Daoy (cell line): ENCODE measurements at places on chromosomes 11 and 22. TPM values are rescaled to one million over a fixed set of nuclear protein-coding genes. Genes with fewer than 3 reads are reported as not detected.
A peak's percentile ranks its signal among the peaks of the same experiment; 100 is the strongest.

- DNase-seq = no peak
These were observed 12.9 kb downstream of the RNF141 start for GRCh38 chr11:10528121-10528520.

DNA sequence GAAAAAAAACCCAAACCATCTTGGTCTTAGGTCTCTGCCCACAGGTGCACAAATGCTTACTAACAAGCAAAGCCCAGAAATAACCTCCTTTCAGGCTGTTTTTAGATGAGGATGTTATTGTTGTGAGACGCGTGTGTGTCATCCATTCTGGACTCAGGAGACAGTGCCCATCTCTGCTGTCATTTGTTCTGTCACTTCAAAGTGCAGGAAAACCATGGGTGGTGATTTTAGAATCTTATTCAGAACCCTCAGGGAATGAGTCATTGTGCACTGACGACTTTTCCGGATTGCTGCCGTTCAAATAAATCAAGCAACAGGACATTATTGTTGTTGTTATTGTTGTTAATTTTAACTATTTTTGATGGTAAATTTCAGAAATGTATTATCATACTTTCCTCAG is 110.3 kb downstream of the LRRC32 start:
- DNase-seq = peak; percentile 40

- DNase-seq = no peak
These were observed 780.6 kb downstream of the OPCML start for GRCh38 chr11:132751516-132752250.

DNA sequence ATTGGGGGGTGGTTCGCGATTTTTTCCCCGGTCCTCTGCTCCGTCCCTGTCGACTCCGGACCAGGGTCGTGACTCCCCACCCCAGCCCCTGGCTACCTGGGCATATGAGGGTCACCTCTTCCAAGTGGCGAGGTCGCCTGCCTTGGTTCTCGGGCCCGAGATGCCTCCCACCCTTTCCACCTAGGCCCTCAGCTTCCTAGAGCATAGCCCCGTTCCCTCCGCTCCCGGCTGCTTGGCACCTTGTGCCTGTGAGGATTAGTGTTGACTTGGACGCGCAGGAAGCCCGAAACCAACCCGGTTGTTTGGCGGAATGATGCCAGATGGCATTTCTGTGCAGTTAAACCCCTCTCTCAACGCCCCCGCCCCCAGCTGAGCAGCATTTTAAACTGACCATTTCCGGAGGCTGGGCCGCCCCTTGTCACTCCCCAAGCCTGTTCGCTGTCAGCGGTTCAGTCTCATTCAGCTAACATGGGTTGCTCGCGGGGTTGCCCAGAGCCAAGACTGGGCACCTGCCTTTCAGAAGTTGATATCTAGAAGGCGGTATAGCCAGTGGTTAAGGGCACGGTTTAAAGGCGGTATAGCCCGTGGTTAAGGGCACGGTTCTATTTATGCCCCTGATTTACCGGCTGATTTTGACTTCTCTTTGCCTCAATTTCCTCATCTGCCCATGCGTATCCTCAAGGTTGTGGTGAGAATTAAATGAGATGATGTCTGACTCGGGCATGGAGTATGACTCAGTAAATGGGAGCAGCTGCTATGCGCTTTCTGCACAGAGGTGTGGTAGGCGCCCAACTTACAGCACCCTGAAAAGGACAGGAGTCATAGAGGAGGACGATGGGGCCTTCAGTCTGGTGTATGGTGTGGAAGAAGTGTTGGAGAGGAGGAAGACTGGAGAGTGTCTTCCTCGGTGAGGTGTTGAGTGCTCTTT is 639 bp downstream of the INCENP start:
- DNase-seq = peak; percentile 60

GRCh38 chr11:119615882-119616196 is 113.2 kb downstream of the NECTIN1 start:
- DNase-seq = no peak

Gene MISFA
- 0.63 and 6.4 TPM in 2 replicates for total RNA-seq

- DNase-seq = no peak
These were observed 85.7 kb downstream of the AMOTL1 start for GRCh38 chr11:94853836-94854235.

Gene OR52I2
- not detected in 2 replicates for total RNA-seq

- DNase-seq = peak; percentile 64
These were observed 2.0 kb upstream of the CASTOR1 start for GRCh38 chr22:30291058-30291892.

Gene CASP1
- 6.2 and 9.3 TPM in 2 replicates for total RNA-seq

Gene ANKRD42
- 6.7 and 7.1 TPM in 2 replicates for total RNA-seq

Gene SCGB1C1
- total RNA-seq = not detected in 2 replicates

Gene APOBEC3C
- total RNA-seq = 1.2 and 2.7 TPM in 2 replicates

Gene NLRP10
- total RNA-seq = 0.46 and 0.48 TPM in 2 replicates

DNA sequence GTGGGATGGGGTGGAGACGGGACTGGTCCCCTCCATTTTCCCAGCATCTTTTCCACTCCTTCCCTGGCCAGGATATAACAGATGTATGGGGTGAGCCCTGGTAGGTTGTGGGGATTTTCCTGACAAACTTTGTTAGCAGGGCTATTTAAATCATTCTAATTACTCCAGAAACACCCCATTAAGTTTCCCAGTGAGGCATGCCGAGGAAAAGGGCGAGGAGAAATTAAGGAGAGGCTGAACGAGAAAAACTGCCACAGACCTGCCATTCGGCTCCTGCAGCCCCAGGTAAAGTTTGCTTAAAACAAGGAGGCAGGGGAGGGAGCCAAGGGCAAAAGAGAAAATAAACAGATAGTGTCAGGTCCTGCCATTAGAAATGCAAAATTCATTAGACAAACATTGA is 428.2 kb downstream of the BUD13 start:
- DNase-seq = no peak

Gene DERL3
- total RNA-seq = 0.24 and 0.57 TPM in 2 replicates

Gene HBB
- total RNA-seq = not detected in 2 replicates

- peak; percentile 80 for DNase-seq
These were observed 68.7 kb downstream of the DDX10 start for GRCh38 chr11:108733479-108734116.

Gene PHF21B
- 0.18 and 0.57 TPM in 2 replicates for total RNA-seq

DNA sequence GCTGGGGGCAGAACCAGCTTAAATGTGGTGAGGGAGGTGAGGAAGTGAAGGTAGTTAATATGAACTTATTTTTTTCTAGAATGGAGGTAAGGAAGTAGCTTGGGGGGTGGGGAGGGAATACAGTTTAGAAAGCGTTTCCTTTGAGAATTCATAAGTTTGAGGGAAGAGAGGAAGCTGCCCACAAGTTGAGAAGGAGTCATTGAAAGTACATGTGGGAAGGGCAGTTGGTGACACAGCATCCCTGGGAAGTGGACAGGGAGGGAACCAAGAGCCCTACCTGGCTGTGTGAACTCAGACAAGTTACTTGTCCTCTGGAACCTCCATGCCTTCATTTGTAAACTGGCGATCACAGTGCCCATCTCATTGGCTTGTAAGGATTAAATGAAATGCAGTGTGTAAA is 125.9 kb upstream of the SPON1 start:
- no peak for DNase-seq

- no peak for DNase-seq
These were observed 90.7 kb downstream of the ETS1 start for GRCh38 chr11:128496692-128497060.

Gene C1QTNF4
- total RNA-seq = not detected in 2 replicates

Gene PAX6
- total RNA-seq = 9.6 and 17.3 TPM in 2 replicates

- DNase-seq = no peak
These were observed 4.1 kb downstream of the PRG2 start for GRCh38 chr11:57386178-57386940.

GRCh38 chr11:116539836-116540418 is 232.9 kb downstream of the BUD13 start:
- no peak for DNase-seq

DNA sequence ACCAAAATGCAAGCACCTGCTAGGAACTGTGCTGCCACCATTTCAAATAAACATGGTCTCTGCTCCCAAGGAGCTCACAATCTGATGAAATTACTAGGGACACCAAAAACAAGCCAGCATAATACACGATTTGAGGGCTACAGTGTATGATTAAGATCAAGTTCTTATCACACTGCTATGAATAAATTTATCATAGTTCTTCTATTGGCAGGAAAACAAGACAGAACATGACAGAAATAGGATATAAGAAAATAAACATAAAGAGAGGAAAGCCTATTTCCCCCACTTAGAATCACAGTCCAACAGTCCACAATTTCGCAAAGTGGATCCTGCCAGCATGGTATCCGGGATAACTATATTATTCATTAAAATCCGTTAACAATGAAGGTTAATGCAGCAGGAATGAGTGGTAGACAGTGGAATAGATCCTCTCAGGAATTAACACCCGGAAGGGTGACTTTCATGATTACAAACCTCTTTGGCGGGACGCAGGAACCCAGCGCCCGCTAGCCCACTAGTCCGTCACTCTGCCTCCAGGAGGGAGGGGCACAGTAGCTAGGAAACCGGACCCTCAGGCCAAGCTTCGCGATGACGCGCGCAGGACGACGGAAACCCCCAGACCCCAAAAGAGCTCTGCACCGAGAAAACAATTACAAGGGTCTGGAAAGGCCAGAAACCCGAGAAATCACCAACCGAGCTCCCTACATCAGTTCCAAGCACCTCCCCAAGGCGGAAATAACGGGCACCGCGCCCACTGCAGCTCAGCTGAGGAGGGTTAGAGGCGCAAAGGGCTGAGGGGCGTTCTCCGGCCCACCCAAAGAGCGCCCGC is 607 bp downstream of the CCDC82 start:
- no peak for DNase-seq

DNA sequence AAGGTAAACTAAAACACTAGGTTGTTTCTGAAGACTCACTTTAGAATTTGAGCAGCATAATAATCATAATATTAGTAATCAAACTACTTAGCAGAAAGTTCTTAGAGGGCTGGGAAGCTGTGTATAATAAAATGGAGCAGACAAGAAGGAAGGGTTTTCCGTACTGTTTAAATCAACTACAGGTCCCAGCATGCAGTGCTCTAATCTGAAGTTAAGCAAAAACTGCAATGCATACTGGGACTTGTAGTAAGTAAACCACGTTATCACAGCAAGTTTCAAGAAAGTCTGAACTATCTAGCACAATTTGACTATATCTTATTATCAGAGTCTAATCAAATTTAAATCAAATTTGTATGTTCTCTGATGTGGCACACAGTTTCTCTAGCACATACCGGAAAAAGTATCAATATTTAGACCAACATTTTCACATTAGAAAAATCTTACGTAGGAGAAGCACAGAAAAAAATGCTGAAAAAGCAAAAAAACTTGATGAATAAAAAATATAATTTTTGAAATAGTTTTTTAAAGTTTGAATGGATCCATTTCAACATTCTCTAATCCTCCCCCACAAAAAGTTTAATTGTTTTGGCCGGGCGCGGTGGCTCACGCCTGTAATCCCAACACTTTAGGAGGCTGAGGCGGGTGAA is 8.2 kb downstream of the PHF21A start:
- peak; percentile 50 for DNase-seq
